NCI-H748 treated with DMSO at 0.1 percent for 48 hours (cell line): ENCODE measurements at places on chromosomes 5 and 9.

DNA sequence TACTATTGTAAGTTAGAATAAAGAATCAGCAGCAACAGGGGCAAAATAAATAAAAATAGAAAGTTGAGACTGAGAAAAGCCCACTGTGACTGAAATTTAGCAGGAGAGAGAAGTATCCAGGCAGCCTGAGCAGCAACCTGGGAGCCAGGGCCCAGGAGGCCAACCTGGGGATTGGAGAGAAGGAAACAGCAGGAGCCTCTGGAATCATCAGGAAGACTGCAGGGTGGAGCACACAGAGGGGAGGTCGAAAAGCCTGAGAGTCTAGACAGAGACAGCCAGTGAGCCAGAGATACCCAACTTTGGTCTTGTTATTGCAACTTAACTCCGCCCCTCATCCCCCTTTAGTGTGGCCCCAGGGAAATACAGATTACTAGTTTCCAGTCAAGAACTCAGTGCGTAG is 98.6 kb downstream of the SLC1A3 start:
- no peak for DNase-seq

DNA sequence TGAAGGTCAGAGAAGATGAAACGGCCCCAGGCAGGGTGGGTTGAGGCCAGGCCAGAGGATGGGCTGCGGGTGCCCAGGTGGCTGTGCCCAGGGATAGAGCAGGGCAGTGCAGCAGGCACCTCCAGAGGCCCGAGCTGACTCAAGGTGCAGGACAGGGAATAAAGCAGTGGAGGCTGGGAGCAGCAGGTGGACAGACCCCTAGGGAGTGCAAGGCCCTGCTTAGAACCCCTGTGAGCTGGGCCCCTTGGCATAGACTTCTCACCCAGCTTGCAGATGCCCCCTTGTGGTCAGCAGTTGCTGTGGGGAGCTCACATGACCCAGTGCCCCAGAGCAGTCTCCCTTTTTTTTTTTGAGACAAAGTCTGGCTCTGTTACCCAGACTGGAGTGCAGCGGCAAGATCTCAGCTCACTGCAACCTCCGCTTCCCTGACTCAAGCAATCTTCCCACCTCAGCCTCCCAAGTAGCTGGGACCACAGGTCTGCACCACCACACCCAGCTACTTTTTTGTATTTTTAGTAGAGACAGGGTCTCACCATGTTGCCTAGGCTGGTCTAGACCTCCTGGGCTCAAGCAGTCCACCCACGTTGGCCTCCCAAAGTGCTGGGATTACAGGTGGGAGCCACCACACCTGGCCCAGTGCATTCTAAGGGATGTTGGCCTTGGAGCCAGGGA is 118.8 kb downstream of the WNK2 start:
- DNase-seq, result no peak

DNA sequence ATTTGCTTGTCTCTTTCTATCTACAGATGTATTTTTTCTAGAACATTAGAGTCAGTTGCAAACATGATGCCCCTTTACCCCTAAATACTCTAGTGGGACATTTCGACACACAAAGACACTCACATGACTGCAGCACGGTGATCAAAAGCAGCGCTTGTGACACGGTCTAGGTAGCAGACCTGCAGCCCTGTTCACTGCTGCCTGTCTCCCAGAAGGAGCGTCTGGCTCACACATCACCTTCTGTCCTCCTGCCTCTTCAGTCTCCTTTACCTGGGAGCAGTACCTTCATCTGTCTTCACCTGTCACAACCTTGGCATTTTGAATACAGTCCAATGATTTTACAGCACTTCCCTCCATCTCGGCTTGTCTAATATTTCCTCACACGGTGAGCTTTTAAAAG is 51.9 kb upstream of the SH3PXD2B start:
- DNase-seq, result no peak

DNA sequence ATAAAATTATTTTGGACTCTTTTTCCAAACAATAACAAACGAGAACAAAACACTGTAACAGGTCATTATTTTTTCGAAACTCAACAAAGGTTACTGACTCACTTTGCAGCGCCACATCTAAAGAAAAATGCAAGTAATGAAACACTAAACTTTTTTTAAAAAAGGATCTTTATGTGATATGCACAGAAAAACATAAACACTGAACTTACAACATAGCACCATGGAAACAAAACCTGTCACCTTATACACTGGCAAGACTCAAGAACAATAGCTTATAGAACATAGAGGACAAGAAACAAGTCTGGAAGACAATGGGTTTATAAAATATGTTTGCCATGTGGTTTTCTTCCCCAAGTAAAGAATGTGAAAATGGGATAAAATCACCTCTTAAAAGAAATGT is 85.2 kb downstream of the AUH start:
- DNase-seq, result no peak

GRCh38 chr5:156922207-156922792 is 40.7 kb downstream of the TIMD4 start:
- DNase-seq, result no peak

- DNase-seq, result no peak
Measured at GRCh38 chr5:126383246-126383645, 40.0 kb upstream of the GRAMD2B start.
